ENCODE measurements at places on chromosomes 12 and 14. TPM values are rescaled to one million over a fixed set of nuclear protein-coding genes. Genes with fewer than 3 reads are reported as not detected.

The WNT5B gene
- 11.9 TPM for total RNA-seq

GRCh38 chr12:56991319-56992246, 14.8 kb downstream of the ZBTB39 start:
- no peak for DNase-seq

DNA sequence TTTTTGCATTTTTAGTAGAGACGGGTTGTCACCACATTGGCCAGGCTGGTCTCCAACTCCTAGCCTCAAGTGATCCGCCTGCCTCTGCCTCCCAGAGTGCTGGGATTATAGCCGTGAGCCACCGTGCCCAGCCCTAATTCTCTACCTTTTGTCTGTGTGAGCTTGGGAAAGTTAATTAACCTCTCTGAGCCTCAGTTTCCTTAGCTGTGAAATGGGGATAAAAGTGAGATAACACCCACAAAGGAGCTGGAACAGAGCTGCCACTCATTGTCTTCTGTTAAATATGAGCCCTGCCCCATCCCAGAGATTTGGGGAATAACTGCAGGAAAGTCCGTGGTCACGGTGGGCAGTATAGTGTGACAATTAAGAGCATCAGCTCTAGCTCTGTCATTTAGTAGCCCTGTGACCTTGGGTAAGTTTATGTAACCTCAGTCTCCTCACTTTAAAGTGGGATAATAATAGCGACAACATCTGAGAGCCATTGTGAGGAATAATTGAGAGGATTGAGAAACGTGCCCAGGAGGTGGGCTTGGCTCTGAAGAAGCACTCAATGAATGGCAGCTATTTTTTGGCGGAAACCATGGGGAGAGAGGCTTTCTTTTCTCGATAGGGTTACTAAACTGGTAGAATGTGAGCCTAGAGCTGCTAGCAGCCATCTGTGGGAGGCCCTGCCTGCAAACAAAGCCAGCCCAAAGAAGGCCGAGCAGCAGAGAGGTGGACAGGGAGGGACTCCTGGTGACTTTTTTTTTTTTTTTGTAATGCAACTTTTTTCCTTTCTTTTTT, 60.8 kb upstream of the MED13L start:
- no peak for DNase-seq

DNA sequence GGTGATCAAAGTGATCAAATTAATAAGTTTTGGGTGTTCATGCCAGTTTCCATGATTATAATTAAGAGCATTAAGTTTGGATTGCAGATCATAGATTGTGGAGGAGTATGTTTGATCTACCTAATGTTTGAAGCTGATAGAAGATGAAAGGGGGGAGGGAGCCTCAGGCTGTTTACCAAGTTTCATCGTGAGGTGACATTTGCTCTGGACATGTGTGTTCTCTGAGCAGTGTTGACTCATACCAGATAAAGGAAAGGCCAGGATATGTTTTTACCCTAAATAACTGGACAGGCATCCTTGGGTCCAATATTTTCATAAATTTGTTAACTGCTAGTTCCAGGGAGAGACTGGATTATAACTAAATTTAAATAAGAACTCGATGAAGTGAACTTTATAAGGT, 3.5 kb upstream of the SEL1L start:
- DNase-seq = no peak

The PLEKHD1 gene
- total RNA-seq = under 0.01 TPM

DNA sequence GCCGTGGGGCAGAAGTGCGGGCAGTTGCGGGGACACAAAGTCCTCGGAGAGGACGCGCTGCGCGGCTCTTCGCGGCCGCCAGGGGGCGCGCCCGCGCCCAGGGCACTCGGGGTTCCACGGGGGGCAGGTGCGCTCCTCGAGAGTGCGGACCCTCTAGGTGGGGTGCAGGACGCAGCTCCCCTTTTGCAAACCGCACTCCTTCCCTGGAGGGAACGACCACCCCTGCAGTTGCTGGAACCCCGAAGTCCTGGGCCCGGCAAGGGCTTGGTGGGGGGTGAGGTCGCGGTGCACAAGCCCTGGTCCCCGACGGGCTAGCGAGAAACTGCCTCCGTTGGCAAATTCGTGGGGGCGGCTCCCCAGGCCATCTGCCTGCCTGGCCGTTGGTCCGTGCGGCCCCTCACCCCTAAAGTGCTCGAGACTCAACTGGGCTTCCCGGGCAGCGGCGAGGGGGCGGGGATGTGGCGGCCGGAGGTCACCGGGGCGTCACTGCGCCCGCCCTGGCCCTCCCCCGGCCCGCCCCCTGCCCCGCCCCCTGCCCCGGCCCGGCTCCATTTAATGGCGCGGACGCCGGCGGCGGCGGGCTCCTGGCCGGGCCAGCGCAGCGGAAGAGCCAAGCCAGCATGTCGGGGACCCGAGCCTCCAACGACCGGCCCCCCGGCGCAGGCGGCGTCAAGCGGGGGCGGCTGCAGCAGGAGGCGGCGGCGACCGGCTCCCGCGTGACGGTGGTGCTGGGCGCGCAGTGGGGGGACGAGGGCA, at the start of gene ADSS1:
Gene ADSS1 (plus strand): TSS at position 579 of the 756 bp plus-strand sequence. CDS start 42 bp downstream, at position 621.
- no peak for DNase-seq

GRCh38 chr12:48175613-48176416, 7.6 kb upstream of the CCDC184 start:
- no peak for DNase-seq

DNA sequence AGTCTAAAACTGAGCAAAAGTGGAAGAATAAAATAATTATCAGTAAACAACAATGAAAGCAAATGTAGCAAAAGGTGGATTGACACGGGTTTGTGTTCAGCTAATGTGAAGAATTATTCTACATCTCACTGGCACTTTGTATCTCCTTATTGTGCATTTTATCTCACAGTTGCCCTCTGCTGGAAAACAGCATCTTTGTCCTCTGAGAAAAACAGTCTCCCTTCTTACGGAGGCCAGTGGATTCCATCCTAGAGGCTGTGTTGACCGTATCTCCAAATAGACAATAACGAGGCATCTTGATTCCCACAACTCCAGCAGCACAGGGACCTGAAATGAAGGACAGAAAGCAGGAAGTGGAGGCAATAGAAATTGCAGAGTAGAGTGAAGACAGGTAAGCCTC, 51.3 kb upstream of the PLBD1 start:
- DNase-seq = no peak

DNA sequence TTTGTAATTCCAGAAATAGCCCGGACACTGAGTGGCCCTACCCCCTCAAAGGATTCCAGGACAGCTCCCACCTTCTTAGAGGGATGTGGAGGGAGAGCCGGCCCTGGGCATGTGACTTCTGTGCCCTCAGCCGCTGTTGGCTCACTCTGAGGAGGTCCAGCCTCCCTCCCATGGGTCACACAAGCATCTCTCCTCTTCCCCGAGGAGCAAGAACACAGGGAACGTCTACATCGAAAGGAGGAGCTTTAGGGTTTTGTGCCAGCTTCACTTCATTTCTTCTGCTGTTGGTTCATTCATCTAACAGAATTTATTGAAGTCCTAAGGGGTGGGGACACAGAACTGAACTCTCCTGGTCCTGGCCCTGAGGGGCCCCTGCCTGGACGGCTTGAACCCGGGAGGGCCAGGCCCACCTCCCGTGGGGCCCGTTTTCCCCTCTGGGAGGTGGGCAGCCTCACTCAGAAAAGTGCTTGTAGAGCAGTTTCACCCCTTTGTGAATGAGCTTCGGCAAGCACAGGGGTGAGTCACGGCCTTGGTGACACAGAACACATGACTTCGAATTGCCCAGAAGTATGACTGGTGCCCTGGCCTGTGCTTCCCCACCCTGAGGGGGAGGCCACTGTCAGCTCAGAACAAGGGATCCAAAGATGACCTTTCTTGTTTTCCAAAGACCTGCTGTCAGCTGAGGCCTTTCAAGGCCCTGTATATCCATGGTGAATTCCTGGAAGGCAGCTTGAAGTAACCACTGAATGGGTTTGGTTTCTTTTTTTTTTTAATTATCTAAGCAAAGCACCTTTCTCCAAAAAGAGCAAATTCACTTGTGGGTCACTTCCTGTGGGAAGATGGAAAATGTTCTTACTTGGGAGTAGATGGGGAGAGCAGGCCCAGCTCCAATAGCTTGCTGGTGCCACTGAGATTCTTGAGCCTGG, 39.2 kb downstream of the NFKBIA start:
- peak; percentile 77 for DNase-seq

GRCh38 chr12:127063339-127064072, 1203.5 kb upstream of the TMEM132C start:
- DNase-seq = no peak

The PTHLH gene
- total RNA-seq = 2.4 TPM

The GPR84 gene
- not detected for total RNA-seq

GRCh38 chr14:69989622-69990021, 110.4 kb downstream of the SMOC1 start:
- DNase-seq = no peak

The CSAD gene
- total RNA-seq = 68.8 TPM

GRCh38 chr14:25116607-25117006, 66.7 kb upstream of the STXBP6 start:
- no peak for DNase-seq

The HVCN1 gene
- total RNA-seq = 2.6 TPM
